Kidney (tissue), 22 donors: ENCODE measurements at places on chromosomes 2 and 18. TPM values are rescaled to one million over a fixed set of nuclear protein-coding genes. Genes with fewer than 3 reads are reported as not detected.

The ACTR1B gene
- 62.4 TPM for polyA plus RNA-seq

GRCh38 chr18:34493099-34493544, 217.0 kb upstream of the DTNA start:
- peak; percentile 88 for DNase-seq

GRCh38 chr2:219983836-219984235, 356.4 kb downstream of the SLC4A3 start:
- no peak for DNase-seq

DNA sequence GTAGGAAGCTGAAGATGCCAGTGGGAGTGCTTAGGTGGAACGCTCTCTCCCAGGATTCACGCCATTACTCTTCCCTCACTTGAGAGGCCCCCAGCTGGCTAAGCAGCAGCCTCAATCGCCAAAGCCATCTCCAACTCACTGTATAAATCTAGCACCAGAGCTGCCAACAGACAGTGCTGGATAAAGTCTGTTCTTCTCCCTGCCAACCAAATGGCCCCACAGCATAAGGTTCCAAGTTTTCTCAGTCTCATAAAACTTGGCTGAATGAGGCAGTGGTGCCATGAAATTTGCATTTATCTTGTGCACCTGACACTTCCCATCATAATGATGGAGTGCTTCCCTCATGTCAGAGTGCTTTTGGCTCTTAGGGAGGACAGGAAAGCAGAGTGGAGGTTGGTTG, 428.2 kb upstream of the ETAA1 start:
- no peak for DNase-seq

The KCNS3 gene
- 4.4 TPM for polyA plus RNA-seq

GRCh38 chr2:5410991-5411700, 281.0 kb upstream of the SOX11 start:
- DNase-seq, result no peak

GRCh38 chr2:3670376-3670775, 12.4 kb downstream of the ALLC start:
- no peak for DNase-seq

DNA sequence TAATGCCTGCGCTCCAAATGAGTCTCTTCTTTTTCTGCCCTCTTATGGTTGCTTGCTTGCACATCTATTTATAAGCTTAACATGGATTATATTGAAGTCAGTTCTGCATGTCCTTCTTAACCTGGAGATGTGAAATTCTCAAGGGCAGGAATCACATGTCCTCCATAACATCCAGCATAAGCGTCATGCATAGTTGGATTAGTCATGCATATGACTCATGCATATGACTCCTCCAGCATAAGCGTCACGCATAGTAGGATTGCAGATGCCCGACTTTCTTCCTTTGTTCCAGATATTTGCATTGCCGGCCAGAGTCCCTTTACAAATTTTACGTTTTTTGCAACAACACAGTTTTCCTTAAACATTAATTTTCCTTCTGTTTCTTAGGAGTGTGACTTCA, 308.6 kb downstream of the TGIF1 start:
- DNase-seq, result no peak

The DLGAP1 gene
- polyA plus RNA-seq, result 1.2 TPM

The MC5R gene
- polyA plus RNA-seq, result not detected

GRCh38 chr2:171410101-171410500, 23.7 kb downstream of the METTL8 start:
- no peak for DNase-seq

DNA sequence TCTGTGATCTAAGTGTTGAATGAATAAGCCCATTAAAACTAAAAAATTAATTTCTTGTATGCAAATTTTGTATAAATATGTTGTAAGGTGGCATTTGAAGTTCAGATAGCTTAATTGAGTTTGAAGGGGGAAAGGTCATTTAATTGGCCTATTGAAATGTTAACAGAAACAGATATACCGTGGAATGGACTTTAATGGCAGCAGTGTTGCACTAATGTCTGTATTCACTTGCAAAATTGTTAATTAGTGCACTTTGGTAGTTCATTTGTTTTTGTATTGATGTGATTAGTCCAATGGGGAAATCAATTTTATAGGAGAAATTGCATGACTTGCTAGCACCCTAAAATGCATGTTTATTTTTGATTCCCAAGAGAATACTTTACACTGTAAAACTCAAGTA, 41.8 kb upstream of the OTX1 start:
- no peak for DNase-seq

GRCh38 chr2:240465765-240466578, 30.5 kb downstream of the GPC1 start:
- no peak for DNase-seq

DNA sequence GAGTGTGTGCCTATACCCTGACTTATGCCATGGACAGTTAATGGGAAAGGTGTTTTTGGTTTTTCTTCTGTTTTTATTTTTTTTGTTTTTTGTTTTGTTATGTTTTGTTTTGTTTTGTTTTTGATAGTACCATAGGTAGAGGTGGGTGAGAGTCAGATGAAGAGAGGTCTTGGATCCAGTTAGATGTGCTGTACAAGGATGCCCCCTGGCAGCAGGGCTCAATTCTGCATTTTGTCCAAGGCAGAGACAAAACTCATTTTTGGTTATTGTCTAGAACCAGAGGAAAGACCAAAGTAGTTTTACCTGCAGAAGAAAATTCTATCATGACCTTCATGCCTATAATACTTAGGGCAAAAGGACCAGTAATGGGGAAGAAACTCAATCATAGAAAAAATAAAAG, 48.5 kb downstream of the SLC5A7 start:
- no peak for DNase-seq

The MALL gene
- 9.7 TPM for polyA plus RNA-seq

GRCh38 chr18:3794537-3795348, 344.8 kb downstream of the TGIF1 start:
- no peak for DNase-seq

- no peak for DNase-seq
These were observed 43.5 kb upstream of the TMEM247 start for GRCh38 chr2:46435796-46436360.

The CNTNAP5 gene
- polyA plus RNA-seq, result not detected

The TMEM200C gene
- 2.1 TPM for polyA plus RNA-seq

The MYL12B gene
- polyA plus RNA-seq, result 884 TPM

DNA sequence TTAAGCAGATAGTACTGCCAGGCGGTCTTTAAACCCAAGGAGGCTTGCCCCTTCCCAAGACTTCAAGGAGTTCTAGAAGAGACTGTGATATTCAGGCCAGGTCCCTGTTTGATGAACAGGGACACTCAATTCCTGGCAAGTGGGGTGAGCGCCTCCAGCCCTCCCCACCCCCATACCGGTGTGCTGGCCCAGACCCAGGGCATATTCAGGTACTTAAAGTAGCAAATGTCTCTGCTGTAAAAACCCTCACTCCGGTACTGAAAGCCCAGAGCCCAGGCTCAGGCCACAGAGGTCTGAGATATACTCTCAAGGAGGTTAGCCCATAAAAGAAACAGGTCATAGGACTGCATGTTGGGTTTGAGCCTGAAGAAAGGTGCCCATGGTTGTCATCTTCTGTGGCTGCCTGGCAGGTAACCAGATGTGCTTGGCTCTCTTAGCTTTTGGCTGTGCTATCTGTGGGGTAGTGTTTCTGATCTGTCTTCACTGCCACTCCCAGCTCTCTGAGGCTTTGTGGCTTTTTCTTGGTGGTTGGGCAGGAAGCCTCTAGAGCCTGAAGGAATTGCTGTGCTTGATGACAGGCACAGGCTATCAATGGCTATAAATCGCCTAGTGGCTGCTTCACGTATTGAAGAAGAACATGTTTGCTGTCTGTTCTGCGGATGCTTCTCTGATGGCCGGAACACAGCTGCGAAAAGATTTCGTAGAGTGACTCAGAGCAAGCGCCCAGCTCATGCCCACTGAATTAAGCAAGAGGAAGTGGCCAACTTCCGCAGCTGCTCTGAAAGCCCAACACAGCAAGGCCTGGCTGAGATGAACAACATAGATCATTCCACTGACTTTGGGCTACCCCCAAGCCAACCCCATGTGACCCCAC, 63.3 kb upstream of the ALPP start:
- DNase-seq, result peak; percentile 34

The ABCG8 gene
- 0.09 TPM for polyA plus RNA-seq

The MEP1B gene
- not detected for polyA plus RNA-seq

The APOB gene
- polyA plus RNA-seq, result 0.11 TPM

DNA sequence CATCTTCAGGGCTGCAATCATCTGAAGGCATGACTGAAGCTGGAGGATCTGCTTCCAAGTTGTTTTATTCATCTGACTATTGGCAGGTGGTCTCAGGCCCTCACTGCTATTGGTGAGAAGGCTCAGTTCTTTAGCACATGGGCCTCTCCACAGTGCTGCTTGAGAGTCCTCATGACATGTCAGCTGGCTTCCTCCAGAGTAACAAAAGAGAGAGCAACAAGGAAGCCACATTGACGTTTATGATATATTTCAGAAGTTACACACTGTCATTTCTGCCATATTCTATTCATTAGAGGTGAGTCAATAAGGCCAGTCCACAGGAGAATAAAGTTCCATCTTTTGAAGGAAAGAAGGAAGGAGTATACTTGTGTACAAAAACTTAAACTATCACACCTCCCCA, 7.9 kb upstream of the SIGLEC15 start:
- no peak for DNase-seq
